A549 (cell line): ENCODE measurements at places on chromosomes 2 and 18. TPM values are rescaled to one million over a fixed set of nuclear protein-coding genes. Genes with fewer than 3 reads are reported as not detected.

DNA sequence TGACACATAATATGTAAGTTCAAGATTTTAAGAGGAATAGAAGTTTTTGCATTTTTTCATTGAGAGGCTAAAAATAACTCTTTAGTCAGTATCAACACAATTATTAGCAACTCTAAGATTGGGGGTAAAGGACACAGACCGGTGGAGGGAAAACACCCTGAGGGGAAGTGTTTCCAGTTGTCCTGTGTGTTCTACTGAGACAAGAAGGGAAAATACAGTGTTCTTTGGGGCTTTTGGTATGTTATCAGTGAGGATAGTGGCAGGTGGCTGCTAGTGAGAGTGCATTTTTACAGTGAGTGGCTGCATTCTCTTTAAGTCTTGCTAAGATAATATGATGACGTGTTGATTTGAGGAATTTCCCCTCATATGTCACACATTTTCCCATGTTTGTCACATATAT, 507.5 kb downstream of the PARD3B start:
- DNase-seq = no peak

GRCh38 chr2:177281400-177282180, 17.1 kb upstream of the NFE2L2 start:
- no peak for DNase-seq

DNA sequence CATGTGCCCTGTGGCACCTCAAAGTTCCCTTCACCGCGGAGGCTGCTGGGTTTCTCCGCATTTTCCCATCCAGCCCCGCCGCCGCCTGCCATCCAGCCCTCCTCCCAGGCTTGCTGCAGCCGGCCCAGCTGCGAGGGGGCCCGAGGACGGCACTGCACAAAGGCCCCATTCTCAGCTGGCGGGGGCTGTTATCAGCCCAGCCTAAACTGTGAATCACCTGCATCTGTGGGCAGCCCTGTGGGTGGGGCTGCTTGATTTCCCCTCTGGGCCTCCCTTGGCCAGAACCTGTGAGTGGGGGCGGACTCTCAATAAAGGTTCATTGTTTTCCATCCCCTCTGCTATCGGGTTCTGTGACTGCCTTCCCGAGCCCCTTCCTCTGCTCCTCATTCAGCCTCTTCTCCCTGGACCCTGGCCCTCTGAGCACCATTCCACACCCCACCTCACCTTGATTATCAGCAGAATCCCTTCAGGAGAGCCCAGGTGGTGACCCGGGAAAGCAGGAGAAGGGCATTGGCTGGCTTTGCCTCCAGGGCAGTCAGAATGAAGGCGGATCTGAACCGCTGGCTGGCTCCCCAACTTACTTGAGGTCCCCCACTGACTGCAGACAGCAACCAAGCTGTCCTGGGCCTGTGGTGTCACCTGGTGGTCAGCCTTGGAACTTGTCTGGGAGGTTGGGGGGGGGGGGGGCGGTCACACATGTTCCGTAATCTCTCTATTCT, 204.5 kb downstream of the ZFP36L2 start:
- no peak for DNase-seq

DNA sequence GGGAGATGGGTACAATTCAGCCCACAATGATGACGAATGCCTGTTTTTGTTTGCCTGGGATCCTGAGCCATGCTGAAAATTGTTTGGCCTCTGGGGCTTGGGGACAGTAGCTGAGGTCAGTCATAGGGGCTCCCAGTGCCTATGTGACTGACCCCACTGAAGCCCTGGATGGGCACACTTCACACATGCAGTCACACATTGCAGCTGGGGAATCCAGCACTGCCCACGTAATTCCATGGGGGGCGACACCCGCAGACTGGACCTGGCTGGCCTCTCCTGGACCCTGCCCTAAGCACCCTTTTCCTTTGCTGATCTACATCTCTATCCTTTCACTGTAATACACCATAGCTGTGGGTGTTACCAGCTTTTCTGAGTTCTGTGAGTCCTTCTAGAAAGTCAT, 295.2 kb upstream of the HS6ST1 start:
- no peak for DNase-seq

DNA sequence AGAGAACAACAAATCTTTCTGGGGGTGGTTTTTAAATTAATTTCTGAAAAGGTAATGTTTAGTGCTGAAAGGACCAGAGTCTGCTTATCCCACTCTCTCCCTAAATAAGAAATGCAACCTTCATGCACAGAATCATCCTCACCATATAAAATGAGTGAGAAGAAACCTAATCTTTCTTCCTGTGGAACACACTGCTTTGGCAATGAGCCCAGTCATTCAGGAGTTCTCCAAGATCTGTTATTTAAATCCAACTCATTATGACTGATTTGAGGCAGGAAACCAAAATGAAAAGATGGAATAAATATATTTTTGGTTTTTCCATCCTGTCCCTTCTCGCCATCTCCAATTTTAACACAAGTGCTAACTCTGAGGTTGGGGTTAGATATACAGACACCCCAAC, 228.3 kb downstream of the SRBD1 start:
- no peak for DNase-seq

- no peak for DNase-seq
Observed at GRCh38 chr2:44949329-44950151, 8.0 kb downstream of the SIX3 start.

DNA sequence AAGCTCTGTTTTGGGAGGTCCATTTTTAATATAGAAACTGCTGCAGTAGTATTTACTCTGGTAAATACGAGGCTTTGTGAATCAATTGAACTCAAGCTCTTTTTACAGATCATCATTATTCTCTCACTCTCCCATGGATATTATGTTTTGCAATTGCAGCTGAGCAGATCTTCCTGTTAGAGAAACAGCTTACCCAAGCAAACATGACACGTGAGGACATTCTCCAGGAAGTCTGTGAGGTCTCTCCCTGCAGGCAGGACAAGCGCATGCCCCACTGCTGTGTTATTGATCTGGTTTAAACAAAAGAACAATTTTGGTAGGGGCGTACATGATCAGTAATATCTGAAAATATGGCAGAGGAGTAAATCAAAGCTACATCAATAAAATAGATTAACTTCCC, 72.1 kb downstream of the COL6A3 start:
- no peak for DNase-seq

DNA sequence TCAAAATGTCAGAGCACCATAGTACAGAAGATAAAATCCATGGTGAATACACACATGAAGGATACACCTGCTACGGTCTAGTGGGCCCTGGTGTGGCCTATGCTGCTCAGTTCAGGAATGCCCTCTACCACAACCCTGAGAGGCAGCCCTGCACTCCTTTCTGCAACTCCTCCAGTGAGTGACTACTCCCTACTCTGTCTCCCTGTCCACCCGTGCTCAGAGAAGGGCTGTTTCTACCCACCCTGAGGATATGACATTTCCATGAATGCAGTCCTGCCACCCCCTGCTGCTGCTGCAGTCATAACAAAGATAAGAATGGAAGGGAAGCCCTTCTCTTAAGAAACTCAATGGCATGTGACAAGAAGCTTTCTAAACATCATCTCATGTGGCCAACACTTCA, 137.0 kb downstream of the EN1 start:
- no peak for DNase-seq

DNA sequence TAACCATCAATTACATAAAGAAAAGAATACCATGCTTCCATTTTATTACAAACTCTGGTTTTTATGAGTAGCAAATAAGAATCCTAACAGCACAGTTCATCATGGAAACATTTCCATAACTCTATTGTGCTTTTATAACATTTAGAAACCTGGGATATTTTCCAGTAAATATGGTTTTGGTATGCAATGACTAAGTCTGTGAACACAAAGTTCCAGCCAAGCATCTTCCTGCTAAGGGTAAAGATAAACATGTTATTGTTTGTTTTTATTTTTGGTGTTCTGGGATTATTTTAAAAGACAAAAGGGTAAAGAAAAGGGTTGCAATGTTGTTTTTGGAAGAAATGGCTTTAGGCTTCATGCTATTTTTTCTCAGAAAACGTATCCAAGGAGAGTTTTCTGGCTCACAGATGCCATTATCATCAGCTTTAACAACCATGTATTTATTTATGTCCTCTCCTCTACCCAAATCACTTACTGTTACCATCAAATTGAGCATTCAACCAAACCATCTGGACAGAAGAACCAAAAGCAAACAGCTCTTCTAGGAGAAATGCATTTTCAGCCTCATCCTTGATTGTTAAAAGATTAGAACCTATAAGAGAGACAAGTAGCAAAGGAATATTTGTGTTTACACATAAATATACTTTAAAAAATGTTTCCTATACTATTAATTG, 116.0 kb downstream of the PLA2R1 start:
- DNase-seq = no peak

GRCh38 chr18:56835331-56835730, 184.2 kb downstream of the WDR7 start:
- DNase-seq = no peak

DNA sequence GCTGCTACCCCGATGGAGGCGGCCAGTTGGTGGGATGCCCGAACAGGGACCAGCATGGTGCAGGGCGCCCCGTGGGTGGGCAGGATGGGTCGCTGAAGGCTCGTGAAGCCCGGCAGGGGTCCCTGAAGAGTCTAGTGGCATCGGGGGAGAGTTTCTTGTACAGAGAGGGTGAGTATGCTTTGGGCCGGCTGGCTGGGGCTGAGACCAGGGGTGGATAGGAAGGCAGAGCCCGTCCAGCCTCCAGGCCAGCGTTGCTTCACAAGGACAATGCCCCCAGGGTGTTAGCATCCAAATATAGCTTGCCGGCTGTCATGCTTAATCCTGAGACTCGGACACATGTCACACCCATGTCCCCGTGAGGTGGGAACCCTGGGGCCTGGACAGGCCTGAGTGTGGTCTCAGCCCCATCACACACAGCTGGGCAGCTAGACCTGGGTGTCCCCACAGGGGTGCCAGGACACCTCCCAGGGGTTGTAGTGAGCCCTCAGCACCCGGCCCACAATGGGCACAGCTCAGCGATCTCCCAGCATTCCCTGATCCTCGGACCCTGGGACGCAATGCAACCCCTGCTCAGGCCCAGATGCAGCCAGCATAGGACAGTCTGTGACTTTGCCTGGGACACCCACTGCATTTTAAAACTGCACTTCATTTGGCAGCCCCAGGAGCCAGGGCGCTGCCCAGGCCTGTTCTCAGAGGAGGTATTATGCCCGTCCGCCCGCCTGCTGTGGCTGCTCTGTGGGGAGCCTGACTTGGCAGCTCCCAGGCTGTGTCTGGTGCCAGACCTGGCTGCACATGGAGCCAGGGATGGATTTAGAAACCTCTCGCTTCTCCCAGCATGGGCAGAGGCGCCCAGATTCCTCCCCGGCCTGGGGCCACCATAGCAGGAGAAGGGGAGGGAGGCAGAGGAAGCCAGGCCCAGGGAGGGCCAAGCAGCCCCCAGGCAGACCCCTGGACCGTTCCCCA, 36.4 kb downstream of the RAMP1 start:
- no peak for DNase-seq

GRCh38 chr2:11562476-11562875, 28.6 kb downstream of the GREB1 start:
- no peak for DNase-seq

- DNase-seq = peak; percentile 26
Observed at GRCh38 chr2:68466361-68466777, 725 bp downstream of the FBXO48 start.

DNA sequence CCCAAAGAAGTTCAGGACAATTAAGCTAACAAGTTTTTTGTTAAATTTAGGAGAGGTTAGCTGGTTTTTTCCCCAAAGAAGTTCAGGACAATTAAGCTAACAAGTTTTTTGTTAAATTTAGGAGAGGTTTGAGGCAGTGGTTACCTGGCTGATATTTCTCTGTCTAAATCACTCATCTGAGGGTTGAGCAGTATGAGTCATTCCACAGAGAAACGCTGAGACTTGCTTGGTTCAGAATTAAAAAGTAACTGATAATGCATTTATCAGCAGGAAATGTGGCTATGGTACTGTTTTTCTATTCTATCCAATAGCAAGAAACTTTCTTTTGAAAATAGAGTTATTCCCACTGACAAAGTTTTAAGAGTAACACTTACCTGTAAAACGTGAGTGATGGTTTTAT, 22.8 kb upstream of the KIDINS220 start:
- no peak for DNase-seq

DNA sequence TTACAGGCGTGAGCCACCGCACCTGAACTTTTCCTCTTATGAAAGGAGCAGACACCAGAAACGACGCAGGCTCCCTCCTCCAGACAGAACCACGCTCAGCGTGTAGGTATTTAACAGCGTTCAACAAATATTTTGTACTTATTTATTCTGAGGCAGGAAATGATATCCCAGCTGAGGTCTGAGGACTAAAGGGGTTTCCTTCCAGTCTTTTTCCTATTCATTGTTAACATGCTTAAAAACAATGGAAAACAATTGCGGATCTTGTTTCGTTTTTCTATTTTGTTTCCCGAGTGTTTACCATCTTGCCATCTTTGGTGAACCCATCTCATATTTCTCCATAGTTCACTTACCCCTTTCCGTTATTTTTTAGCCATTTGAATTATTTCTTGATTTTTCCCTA, 43.7 kb upstream of the FOSL2 start:
- no peak for DNase-seq

GRCh38 chr18:75658330-75658729, 230.8 kb upstream of the SMIM21 start:
- no peak for DNase-seq

- peak; percentile 42 for DNase-seq
Observed at GRCh38 chr2:46737577-46737976, 178.0 kb downstream of the MCFD2 start.

GRCh38 chr2:27152102-27152795, 3.4 kb downstream of the TCF23 start:
- peak; percentile 24 for DNase-seq

DNA sequence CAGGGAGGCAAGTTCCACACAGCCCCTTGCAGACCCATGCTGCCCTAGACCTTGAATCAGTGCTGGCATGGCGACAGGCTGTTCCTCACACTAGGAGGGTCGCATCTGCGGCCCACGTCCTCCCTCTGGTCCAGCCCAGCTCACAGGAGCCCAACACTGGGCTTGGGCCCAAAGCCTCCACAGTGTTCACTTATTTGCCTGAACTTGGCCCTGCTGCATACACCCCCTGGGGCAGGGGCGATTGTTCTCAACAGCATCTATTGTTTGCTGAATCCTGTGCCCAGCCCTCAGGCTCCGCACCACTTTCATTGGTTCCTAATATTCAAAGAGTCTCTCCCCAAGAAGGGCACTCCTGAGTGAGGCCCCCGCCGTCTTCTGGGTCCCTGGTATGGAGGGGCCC, 90.7 kb downstream of the ZBTB7C start:
- no peak for DNase-seq

CD302 gene
- polyA plus RNA-seq = 2.4 to 2.9 TPM (median 2.5 TPM) in 3 replicates

KLHL41 gene
- 0.05 to 0.12 TPM (median 0.06 TPM) in 3 replicates for polyA plus RNA-seq

MBP gene
- 8.5 to 9.0 TPM (median 8.6 TPM) in 3 replicates for polyA plus RNA-seq

CACNB4 gene
- 0.25 to 0.29 TPM (median 0.26 TPM) in 3 replicates for polyA plus RNA-seq

THOC1 gene
- 31.2 to 32.0 TPM (median 31.4 TPM) in 3 replicates for polyA plus RNA-seq

CKAP2L gene
- 14.0 to 17.1 TPM (median 15.9 TPM) in 3 replicates for polyA plus RNA-seq
